ENCODE measurements at places on chromosomes 13 and 19. TPM values are rescaled to one million over a fixed set of nuclear protein-coding genes. Genes with fewer than 3 reads are reported as not detected.

Gene CPT1C
- 14.4 TPM for total RNA-seq

Gene ADGRE2
- total RNA-seq = 0.59 TPM

Gene SAMD4B
- total RNA-seq = 90.7 TPM

Gene KLHL1
- not detected for total RNA-seq

Gene ADM5
- total RNA-seq = 6.1 TPM

Gene EVI5L
- total RNA-seq = 1.0 TPM

Gene IL4I1
- total RNA-seq = 0.88 TPM

Gene WDR87
- total RNA-seq = not detected

Gene SLC6A16
- 1.3 TPM for total RNA-seq

Gene CEACAM4
- not detected for total RNA-seq

Gene FOSB
- 13.9 TPM for total RNA-seq

Gene SBNO2
- 20.2 TPM for total RNA-seq

Gene ZNF426
- 0.49 TPM for total RNA-seq

Gene DCT
- not detected for total RNA-seq

Gene POU2F2
- total RNA-seq = 0.22 TPM

Gene IGFL1
- total RNA-seq = 3.8 TPM

Gene HPN
- not detected for total RNA-seq

Gene NAT14
- 59.9 TPM for total RNA-seq

Gene IL27RA
- 10.3 TPM for total RNA-seq

Gene S1PR2
- 0.86 TPM for total RNA-seq

Gene CACNG8
- 1.1 TPM for total RNA-seq

Gene TMC4
- total RNA-seq = 1.6 TPM

Gene IRF2BP1
- 34.1 TPM for total RNA-seq

Gene SPACA4
- not detected for total RNA-seq

Gene GYS1
- 22.0 TPM for total RNA-seq

Gene KCTD12
- 2.2 TPM for total RNA-seq

Gene TNNI3
- 13.4 TPM for total RNA-seq

Gene PLIN5
- not detected for total RNA-seq

Gene IZUMO1
- total RNA-seq = not detected

Gene GIPR
- 3.3 TPM for total RNA-seq

Gene ZNF90
- total RNA-seq = not detected

Gene PTH2
- not detected for total RNA-seq

Gene BRSK1
- total RNA-seq = 3.5 TPM

Gene FCHO1
- total RNA-seq = 19.5 TPM

Gene KLK15
- total RNA-seq = not detected

Gene PPM1N
- 7.4 TPM for total RNA-seq

Gene SSC5D
- 0.77 TPM for total RNA-seq

Gene C1QTNF9
- not detected for total RNA-seq

Gene LGALS4
- 1.6 TPM for total RNA-seq

Gene CD177
- total RNA-seq = 0.20 TPM

Gene CKM
- total RNA-seq = not detected

Gene KLK14
- 0.68 TPM for total RNA-seq

Gene PRODH2
- 0.38 TPM for total RNA-seq

Gene KCNK6
- 5.4 TPM for total RNA-seq

Gene MYO1F
- total RNA-seq = 0.33 TPM

Gene SIGLEC12
- total RNA-seq = not detected

Gene ERCC1
- 148 TPM for total RNA-seq

Gene SOHLH2
- not detected for total RNA-seq

All from A549 treated with ZK216348 at 1 μM for 4 hours (cell line).